Left lung (tissue), 14 donors: ENCODE measurements at places on chromosomes 4 and X. TPM values are rescaled to one million over a fixed set of nuclear protein-coding genes. Genes with fewer than 3 reads are reported as not detected.

GRCh38 chr4:171983935-171984805 lies 171.0 kb downstream of the GALNTL6 start:
- no peak for DNase-seq
- H3K27me3 ChIP-seq = no peaks in the 10 kb centered on the region
- no peaks in the 10 kb centered on the region for H3K4me1 ChIP-seq
- H3K4me3 ChIP-seq = no peak overlapping the region
- no peak overlapping the region for H3K27ac ChIP-seq
- H3K36me3 ChIP-seq = no peaks in the 10 kb centered on the region

EDNRA gene
- 41.8 TPM for total RNA-seq

NDP gene
- not detected for total RNA-seq

GRCh38 chrX:48086082-48086481 lies 14.6 kb upstream of the ZNF630 start:
- H3K27ac ChIP-seq = peak overlapping the region; percentile 33
- H3K4me1 ChIP-seq = no peaks in the 10 kb centered on the region
- H3K36me3 ChIP-seq = no peaks in the 10 kb centered on the region
- no peak overlapping the region for H3K4me3 ChIP-seq

DNA sequence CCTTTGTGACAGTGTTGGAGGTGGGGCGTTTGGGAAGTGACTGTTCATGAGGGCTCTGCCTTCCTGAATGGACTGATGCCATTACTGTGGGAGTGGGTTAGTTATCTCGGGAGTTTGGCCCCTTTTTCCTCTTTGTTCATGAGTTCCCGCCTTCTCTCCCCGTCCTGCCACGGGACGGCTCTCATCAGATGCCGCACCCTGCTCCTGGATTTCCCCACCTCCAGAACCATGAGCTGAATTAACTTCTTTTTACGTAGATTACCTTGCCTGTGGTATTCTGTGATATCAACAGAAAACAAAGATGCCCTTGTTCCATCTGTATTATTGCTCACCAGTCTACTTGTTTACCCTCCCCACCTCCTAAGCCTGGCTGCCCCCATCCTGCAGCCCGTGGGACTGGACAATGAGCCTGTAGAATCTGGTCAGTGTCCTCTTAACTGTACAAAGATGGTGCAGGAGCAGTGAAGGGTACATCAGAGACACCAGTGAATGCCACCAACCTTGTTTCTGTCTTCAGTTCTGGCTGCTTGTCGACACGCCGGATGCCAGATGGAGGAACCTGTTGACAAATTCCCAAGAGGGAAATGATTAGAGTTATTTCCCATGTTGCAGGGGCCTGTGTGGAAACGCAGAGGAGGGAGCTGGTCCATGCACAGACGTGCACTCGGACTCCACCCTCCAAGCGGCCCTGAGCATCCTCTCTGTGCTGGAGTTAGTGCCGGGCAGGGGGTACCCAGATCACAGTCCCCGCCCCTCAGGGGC lies 104.7 kb downstream of the ABLIM2 start:
- no peak overlapping the region for H3K27ac ChIP-seq
- H3K36me3 ChIP-seq = no peaks in the 10 kb centered on the region
- H3K27me3 ChIP-seq = peaks cover 13% of the 10 kb centered on the region

GRCh38 chr4:112645541-112646329 lies 8.8 kb downstream of the LARP7 start:
- no peak for DNase-seq
- no peaks in the 10 kb centered on the region for H3K4me1 ChIP-seq
- no peak overlapping the region for H3K4me3 ChIP-seq
- H3K27me3 ChIP-seq = no peaks in the 10 kb centered on the region
- peaks cover 61% of the 10 kb centered on the region for H3K36me3 ChIP-seq
- no peak overlapping the region for H3K27ac ChIP-seq

DNA sequence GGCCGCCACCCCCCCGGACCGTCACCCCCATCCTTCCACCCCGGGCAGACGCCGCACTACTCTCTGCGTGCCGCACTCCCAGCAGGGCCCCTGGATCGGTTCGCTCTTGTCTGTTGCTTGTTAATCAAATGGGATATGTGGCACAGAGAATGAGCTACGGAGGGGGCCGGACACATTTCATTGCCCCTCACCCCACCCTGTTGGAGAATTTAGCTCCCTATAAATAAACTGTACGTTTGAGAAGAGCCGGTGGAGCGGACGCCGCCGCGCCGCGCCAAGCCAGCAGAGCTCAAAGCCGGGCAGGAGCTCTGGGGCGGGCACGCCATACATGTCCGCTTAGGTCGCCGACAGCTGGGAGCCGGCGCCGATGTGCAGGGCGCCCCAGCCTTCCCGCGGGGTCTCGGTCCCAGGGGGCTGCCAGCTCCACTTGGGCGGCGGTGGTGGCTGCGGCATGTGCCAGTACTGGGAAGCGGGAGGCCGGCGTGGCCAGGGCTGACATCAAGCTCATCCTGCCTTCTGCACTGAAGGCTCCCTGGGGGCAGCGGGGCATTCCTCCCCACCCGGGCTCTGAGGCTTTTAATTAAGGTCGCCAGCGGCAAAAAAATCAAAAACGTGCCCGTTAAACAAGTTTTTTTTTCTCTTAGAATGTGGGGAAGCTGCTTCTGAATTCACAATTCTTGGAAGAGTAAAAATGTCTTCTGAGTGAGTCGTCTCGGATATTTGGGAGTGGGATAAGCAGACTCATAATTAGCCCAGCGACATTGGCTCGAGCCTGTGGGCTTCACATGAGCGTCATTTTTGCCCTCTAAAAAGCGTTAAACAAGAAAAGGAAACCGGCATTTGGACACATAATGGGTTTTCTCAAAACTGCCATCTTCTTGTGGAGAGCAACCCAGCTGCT lies 1.1 kb upstream of the PCDH19 start:
- peaks cover 7% of the 10 kb centered on the region for H3K4me1 ChIP-seq
- DNase-seq = peak; percentile 58
- no peak overlapping the region for H3K4me3 ChIP-seq

- DNase-seq = no peak
- no peaks in the 10 kb centered on the region for H3K36me3 ChIP-seq
- H3K4me3 ChIP-seq = no peak overlapping the region
- no peak overlapping the region for H3K27ac ChIP-seq
Observed at GRCh38 chr4:41885456-41885855, 49.8 kb upstream of the TMEM33 start.

ASMTL gene
- total RNA-seq = 18.6 TPM

DNA sequence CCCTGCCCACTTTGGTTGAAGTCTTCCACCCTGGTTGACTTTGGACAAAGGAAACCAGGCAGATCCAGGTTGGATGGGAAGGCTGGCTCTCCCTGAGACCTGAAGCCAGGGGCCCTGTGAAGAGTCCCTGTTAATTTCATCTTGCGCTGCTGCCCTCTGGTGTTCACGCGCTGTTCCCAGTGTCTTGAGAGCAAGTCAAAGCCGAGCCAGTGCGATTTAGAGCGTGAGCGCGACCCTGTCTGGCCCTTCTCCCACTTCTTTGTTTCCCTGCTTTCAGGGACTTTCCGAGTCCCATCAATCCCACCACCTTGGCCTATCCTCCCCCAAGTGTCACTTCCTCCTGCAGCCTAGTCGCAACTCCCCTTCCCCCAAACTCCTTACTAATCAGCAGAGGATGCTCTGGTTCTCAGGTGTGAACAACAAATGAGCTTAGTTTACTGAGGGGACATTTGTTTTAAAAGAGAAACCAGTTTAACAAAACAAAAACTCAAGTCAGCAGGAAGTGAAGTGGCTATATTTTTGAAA lies 25.8 kb upstream of the CHRNA9 start:
- H3K4me1 ChIP-seq = peaks cover 53% of the 10 kb centered on the region
- H3K27me3 ChIP-seq = no peaks in the 10 kb centered on the region
- no peak overlapping the region for H3K27ac ChIP-seq

DCLK2 gene
- total RNA-seq = 2.6 TPM

NRK gene
- total RNA-seq = 16.1 TPM

GRCh38 chr4:84907145-84907544 lies 59.3 kb downstream of the WDFY3 start:
- H3K4me1 ChIP-seq = peaks cover 38% of the 10 kb centered on the region
- no peaks in the 10 kb centered on the region for H3K36me3 ChIP-seq
- peak overlapping the region; percentile 63 for H3K27ac ChIP-seq
- H3K4me3 ChIP-seq = no peak overlapping the region

DNA sequence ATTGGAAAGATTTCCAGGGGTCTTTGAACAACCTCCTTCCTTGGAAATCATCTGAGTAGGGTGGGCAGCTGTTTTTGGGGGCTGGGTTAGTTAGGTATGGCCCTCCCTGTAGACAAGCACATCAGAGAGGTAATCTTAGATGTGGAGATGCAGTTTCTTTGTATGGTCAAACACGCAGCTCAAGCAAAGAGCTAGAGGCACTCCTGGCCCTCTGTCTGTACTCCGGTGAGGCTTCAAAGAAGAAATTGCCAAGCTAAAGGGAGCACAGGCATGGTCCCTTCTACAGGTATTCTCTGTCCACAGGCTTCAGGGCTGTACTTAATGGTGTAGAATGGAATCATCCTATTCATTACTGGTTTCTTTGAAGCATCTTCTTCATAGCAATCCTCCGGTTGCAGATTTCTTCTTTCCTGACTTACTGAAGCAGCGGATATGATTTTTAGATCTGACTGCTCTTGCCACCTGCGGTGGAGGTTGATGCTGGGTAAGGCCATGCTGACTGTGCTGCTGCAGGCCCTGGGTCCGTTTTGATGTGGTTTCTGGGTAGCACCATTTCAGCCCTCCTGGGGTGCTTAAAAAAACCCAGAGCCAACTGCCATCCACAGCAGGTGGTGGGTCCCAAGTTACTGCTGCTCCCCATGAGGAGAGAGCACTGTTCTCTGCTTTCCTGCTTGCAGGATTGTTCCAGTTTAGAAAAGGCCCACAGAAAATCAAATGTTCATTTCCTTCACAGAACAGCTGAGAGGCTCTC lies 318.9 kb upstream of the GATB start:
- H3K36me3 ChIP-seq = no peaks in the 10 kb centered on the region
- no peak overlapping the region for H3K27ac ChIP-seq
- H3K4me3 ChIP-seq = no peak overlapping the region
- no peaks in the 10 kb centered on the region for H3K27me3 ChIP-seq
- no peak for DNase-seq

GRCh38 chr4:40183615-40184411 lies 13.0 kb upstream of the RHOH start:
- no peak overlapping the region for H3K4me3 ChIP-seq
- no peaks in the 10 kb centered on the region for H3K27me3 ChIP-seq
- no peak overlapping the region for H3K27ac ChIP-seq

DNA sequence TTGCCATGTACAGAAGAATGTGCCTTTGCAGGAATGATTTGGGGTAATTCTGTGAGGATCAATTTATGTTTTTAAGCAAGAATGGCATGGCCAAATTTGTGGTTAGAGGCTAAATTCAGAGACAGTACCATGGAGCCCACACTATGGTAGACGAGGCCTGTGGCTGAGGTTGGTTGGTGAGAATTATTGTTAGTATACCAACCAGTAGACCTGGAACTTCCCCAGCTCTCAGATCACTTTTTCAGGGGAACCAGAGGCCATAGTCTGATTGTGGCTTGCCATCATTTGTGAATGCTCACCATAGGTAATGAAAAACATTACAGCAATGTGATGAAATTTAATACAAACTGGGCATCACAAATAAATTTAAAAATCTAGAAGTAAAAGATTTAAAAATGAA lies 56.3 kb downstream of the SHISA3 start:
- no peaks in the 10 kb centered on the region for H3K4me1 ChIP-seq
- H3K27me3 ChIP-seq = no peaks in the 10 kb centered on the region
- peaks cover 17% of the 10 kb centered on the region for H3K36me3 ChIP-seq
- no peak for DNase-seq

- DNase-seq = no peak
- no peaks in the 10 kb centered on the region for H3K4me1 ChIP-seq
- no peaks in the 10 kb centered on the region for H3K36me3 ChIP-seq
- H3K4me3 ChIP-seq = no peak overlapping the region
Observed at GRCh38 chr4:23241408-23241807, 548.7 kb downstream of the GBA3 start.

- no peaks in the 10 kb centered on the region for H3K4me1 ChIP-seq
- no peaks in the 10 kb centered on the region for H3K36me3 ChIP-seq
- H3K27me3 ChIP-seq = no peaks in the 10 kb centered on the region
- DNase-seq = peak; percentile 14
- no peak overlapping the region for H3K27ac ChIP-seq
- no peak overlapping the region for H3K4me3 ChIP-seq
Observed at GRCh38 chr4:27357283-27357682, 496.6 kb downstream of the STIM2 start.

DNA sequence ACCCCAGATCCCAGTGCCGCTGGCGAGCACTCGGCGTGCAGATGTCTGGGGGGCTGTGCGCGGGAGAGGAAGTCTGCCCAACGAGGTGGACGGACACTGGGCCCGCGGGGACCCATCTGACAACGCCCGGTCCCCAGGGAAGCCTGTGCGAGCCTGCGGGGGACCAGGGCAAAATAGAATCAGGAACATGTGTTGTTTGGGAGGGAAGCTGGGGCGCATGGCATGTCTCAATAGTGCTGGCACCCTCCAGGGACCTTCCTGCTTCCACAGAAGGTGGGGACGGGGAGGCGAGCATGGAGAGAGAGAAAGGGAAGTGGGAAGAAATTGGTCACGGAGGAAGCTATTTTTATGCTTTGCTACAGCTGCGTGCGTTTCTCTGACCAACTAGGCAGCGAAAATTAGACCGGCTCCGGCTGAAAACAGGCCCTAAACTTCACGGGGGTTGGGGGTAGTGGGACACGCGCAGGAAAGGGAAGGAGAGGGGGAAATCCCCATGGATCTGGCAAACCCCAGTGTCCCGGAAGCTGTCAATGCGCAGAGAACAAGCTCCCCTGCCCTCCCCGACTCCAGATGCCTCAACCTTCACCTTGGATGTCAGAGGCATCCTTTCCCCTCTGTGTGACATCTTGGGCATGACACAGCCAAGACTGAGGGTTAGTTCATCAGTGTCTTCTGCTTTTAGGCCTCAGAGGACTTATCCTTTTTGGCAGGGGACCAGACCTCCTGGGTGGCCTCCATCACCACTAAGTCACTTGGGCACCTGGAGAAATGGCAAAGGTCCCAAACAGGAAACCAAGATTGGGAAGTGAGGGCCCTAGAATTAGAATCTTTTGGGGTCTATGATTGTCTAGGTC lies 169.8 kb upstream of the BCOR start:
- H3K27me3 ChIP-seq = no peaks in the 10 kb centered on the region
- H3K27ac ChIP-seq = peak overlapping the region; percentile 65
- peaks cover 16% of the 10 kb centered on the region for H3K4me1 ChIP-seq
- H3K36me3 ChIP-seq = no peaks in the 10 kb centered on the region
- DNase-seq = no peak

MTHFD2L gene
- total RNA-seq = 9.1 TPM

MAB21L2 gene
- not detected for total RNA-seq

DNA sequence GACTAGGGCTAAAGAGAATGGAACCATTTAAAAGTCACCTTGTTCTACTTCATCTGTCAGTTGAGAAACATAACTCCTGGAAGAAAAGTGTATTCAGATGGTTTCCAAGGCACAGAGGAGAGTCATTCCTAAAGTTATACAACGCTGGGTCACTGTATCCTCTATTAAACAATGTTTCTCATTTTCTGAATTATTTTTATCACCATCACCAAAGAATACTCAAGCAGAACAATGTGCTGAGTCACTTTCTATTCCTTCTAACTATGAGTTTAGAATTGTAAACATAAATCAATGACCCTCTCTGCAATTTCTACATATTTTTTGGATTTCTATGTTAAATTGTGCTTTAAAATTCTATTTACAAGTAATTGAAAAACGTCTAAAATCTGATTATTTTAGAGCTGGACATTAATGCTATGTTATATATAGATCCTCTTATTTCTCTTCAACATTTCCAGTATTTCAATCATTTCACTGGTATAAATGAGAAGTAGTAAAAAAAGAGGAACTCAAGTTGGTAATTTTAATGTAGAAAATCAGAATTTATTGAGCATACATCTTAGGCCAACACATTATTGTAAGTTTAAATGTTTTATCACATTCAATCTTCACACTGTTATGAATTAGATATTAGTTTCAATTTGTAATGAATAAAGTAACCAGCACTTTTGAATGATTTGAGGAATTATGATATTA lies 7.5 kb downstream of the DTHD1 start:
- no peak for DNase-seq
- no peaks in the 10 kb centered on the region for H3K27me3 ChIP-seq
- peaks cover 3% of the 10 kb centered on the region for H3K4me1 ChIP-seq
- H3K27ac ChIP-seq = no peak overlapping the region
- no peak overlapping the region for H3K4me3 ChIP-seq

TMSB15A gene
- 2.1 TPM for total RNA-seq
